Glutamatergic neuron (in vitro differentiated cells): ENCODE measurements at places on chromosomes 2 and 18. TPM values are rescaled to one million over a fixed set of nuclear protein-coding genes. Genes with fewer than 3 reads are reported as not detected.

The DNAJB2 gene
- total RNA-seq: 124 TPM

The SULT1C4 gene
- total RNA-seq: 1.6 TPM

DNA sequence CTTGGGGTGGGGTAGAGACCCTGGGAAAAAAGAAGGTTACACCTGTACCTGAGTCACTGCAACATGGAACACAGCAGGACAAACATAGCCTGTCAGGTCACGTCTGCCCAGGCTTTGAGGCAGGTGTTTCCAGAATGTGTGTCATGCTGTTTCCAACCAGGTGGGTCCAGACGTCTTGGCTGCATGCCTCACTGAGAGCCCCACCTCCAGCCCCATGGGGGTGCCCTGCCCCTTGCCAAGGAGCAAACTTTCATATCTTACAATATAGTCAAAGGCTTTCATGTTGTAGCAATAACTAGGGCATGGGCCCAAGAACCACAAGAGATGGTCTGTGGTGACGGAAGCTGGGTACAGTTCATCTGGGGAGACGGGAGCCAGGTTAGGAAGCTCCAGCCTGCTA lies 499.7 kb downstream of the BCL11A start:
- no peak for DNase-seq

DNA sequence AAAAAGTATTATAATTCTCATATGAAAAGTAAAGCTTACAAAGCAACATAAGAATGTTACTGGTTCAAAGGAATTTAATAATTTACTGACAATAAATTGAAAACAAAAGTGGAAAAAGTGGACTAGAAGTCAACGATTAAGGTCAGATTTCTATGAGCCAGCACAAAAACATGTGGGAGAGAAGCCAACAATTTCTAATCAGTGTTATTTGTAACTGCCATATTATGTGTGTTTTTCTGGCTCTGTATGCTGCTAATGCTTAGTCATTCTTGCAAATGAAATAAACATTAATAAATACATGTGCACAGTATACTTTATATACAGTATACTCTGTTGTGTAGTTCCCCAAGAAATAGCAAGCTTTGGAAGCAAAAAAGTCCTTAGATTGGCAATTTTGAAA lies 301.3 kb upstream of the RGPD4 start:
- no peak for DNase-seq

- DNase-seq: peak; percentile 44
Measured at GRCh38 chr2:223041527-223042109, 10.4 kb upstream of the KCNE4 start.

GRCh38 chr18:72783530-72783929 lies 84.3 kb downstream of the NETO1 start:
- DNase-seq: no peak
